ENCODE measurements at places on chromosomes 4 and X.

DNA sequence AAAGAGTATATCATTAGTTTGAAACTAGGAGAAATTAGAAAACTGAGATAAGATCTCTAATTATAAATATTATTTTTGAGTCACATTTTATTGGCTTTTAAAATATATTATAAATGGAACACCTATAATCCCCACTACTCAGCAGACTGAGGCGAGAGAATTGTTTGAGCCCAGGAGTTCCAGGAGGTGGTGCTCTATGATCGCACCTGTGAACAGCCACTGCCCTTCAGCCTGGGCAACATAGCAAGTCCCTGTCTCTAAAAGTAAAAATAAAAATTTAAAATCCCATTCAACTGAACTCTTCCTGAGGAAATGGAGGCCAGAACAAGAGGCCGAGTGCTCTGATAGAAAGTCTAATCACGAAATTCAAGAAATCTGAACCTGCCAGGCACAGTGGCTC lies 6.3 kb upstream of the C4orf36 start:
- DNase-seq: no peak

- no peak for DNase-seq
Measured at GRCh38 chr4:102823897-102824296, 3.5 kb downstream of the UBE2D3 start.

GRCh38 chr4:2886161-2886560 lies 42.5 kb downstream of the ADD1 start:
- DNase-seq: no peak

DNA sequence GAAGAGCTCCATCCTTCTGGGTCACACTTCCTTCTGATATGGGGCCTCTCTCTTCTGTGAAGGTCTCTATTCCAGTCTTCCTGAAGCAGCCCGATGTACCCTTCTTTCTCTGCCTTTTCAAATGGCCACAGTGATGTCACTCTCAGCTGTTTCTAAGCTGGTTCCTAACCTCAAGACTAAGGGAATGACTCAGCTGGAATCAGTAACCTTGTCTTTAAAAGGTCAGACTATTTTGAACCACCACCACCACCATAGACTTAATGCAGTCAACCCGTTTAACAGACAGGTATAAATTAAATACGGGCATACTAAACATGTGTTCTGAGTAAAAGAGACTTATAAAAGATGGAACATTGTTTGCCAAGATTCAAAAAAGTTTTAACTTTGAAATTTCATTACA lies 121.0 kb downstream of the PPA2 start:
- DNase-seq: no peak

DNA sequence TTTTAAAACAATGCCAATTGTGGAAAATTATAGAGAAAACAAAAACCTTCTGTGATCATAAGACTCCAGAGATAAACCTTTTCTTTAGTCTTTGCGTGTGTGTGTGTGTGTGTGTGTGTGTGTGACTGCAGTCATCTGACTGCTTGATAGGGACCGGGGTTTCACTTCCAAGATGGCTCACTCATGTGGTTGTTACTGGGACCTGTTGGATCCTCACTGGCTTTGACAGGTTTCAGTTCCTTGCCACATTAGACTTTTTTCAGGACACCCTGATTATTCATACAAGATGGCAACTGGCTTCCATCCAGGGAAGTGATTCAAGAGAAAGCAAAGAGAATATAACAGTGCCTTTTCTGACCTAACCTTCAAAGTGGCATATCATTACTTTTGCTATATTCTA lies 21.9 kb upstream of the MAD2L1 start:
- no peak for DNase-seq

GRCh38 chrX:119970574-119970973 lies 27.0 kb upstream of the NKAP start:
- DNase-seq: no peak

DNA sequence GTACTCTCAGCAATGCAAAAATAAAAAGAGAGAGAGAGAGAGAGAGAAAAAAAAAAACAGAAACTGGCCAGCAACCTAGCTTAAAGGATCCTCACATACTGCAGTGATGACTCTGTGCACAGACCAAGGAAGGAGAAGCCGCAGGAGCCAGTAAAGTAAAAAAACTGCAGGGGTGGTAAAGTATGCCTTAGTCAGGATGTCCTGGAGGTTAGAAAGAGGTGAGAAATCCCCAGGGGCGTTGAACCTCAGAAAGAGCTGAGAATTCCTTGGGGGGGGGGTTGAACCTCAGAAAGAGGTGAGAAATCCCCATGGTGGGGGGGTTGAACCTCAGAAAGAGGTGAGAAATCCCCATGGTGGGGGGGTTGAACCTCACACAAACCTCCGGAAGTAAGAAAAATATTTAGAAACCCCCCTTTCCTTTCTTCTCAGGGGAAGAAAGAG lies 48.0 kb downstream of the MAGEA9 start:
- DNase-seq: no peak

DNA sequence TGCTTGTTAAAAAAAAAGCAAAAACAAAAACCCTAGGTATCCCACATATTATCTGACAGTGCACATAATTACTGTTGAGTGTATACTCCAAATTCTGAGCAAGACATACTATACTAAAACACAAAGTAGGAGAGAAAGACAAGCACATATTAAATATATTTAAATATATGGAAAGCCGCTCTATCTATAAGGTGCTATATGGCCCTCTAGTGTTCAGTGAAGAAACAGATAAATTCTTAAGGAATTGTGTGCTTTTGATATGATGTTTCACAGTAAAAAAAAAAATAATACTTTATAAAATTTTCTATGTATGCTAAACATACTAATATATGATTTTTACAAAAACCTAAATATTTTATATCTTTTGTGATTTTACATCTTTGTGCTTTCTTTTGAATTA lies 137.8 kb downstream of the FBXW7 start:
- DNase-seq: no peak

DNA sequence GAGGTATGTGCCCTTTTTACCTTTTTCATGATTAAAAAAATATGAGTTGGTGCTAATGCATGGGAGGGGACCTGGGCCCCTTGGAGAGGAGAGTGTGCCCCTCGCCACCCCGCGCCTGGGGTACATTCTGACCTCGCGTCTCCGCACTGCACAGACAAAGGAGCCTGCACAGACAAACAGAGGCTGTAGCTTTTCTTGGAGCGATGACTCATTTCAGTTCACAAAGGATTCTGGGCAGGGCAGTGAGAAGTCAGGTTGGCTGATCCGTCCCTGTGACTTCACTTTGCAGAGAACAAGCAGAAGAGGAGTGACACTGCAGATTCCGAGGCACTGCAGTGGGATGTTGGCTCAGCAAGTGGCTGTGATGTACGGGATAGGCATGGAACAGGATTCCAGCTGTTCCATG lies 82.9 kb downstream of the STOX2 start:
- no peak for DNase-seq
